ENCODE measurements at places on chromosomes 7 and 10.
A peak's percentile ranks its signal among the peaks of the same experiment; 100 is the strongest.

GRCh38 chr7:3980300-3980643 lies 679.2 kb downstream of the SDK1 start:
- DNase-seq: no peak

GRCh38 chr7:142391191-142391992 lies 133.5 kb upstream of the PRSS58 start:
- DNase-seq: no peak

- no peak for DNase-seq
Observed at GRCh38 chr10:18664841-18665478, 5.7 kb downstream of the ARL5B start.

GRCh38 chr10:56633876-56634452 lies 272.9 kb upstream of the ZWINT start:
- DNase-seq: no peak

- no peak for DNase-seq
Observed at GRCh38 chr7:135420786-135421185, 89.1 kb downstream of the CNOT4 start.

DNA sequence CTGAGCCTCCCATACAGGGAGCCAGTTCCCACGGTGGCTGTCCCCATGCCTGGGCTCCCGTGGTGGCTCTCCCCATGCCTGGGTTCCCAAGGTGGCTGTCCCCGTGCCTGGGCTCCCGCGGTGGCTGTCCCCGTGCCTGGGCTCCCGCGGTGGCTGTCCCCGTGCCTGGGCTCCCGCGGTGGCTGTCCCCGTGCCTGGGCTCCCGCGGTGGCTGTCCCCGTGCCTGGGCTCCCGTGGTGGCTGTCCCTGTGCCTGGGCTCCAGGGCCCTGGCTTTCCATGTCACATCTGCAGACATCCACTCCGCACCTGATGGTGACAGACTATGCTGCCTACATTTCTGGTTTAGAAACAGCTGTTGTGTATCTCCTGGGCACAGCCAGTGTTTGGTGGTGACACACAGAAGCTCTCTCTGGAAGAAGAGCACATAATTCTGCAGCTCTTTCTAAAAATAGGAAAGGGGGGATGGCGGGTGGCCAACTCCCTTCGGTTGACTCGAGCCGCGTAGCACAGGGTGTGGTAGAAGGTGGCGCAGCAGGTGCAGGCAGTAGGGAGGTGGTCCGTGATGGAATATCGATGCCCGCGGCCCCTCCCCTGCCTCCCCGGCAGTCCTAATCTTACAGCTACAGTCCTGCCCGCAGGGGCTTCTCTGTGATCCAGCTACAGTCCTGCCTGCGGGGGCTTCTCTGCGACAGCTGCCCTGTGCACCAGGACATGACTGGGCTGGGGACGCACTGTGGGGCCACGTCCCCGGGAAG lies 251.2 kb downstream of the DNAJB6 start:
- DNase-seq: no peak

DNA sequence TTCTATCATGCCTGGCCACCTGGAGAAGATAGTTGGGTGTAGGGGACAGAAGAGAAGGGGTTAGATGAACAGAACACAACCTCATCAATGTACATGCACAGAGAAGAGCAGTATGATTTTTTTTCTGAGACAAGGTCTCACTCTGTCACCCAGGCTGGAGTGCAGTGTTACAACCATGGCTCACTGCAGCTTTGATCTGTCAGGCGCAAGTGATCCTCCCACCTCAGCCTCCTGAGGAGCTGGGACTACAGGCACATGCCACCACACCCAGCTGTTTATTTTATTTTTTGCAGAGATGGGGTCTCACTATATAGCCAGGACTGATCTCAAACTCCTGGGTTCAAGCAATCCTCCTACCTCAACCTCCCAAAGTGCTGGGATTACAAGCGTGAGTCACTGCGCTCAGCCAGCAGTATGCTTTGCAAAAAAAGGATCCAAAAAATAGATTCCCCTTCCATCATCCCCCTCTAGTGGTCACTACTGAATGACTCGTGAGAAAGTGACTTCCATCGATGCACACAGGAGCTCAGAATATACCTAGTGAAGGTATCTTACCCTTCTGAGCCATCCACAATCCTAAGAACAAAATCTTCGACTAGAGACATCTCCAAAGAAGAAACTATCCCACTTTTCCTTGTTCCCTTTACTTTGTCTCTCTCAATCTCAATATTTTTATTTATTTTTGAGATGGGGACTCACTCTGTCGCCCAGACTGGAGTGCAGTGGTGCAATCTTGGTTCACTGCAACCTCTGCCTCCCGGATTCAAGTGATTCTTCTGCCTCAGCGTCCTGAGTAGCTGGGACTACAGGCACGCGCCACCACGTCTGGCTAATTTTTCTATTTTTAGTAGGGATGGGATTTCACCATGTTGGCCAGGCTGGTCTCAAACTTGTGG lies 21.0 kb downstream of the ZCWPW1 start:
- peak; percentile 87 for DNase-seq

- DNase-seq: no peak
Observed at GRCh38 chr7:104412911-104413310, 84.5 kb downstream of the LHFPL3 start.

GRCh38 chr7:15292138-15292537 lies 269.7 kb downstream of the AGMO start:
- DNase-seq: no peak

DNA sequence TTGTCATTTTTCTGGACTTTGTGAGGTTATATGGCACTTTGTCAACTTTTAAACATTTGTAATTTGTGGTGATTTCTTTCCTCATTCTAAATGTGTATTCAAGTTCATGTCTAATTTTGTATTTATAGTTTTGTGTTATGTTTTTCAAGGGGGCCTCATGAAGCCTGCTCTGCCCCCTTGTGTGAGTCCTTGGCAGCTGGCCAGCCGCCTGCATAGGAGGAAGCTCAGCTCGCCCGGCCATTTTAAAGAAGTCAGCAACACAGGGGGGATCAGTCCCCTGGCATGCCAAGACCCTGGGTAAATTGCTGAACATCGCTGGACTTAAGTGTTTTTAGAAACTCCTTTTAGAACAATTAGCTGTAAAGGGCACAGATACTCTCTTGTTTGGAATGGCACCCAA lies 123.0 kb downstream of the ANLN start:
- no peak for DNase-seq

- DNase-seq: no peak
Observed at GRCh38 chr7:91198371-91198770, 65.9 kb upstream of the FZD1 start.

- no peak for DNase-seq
Observed at GRCh38 chr7:107089627-107090026, 45.1 kb downstream of the PRKAR2B start.

GRCh38 chr10:70584909-70585544 lies 17.5 kb downstream of the PRF1 start:
- peak; percentile 79 for DNase-seq

DNA sequence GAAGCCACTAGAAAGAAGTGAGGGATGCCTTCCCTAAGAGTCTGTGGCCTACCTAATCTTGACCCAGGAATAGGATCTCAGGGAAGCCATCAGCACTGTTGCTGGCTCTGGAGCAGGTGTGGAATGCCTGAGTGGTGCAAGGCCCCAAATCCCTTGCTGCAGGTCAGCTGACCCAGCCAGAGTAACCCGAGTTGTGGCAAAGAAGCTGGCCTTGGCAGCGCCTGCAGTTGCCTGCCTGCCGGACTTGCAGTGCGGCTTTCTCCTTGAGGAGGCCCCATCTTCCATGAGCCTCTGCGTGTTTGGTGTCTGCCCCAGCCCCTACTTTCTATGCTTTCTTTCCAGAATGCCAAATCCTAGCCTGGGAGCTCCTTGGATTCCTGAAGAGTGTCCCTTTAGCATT lies 5.8 kb downstream of the KIAA1217 start:
- DNase-seq: no peak

DNA sequence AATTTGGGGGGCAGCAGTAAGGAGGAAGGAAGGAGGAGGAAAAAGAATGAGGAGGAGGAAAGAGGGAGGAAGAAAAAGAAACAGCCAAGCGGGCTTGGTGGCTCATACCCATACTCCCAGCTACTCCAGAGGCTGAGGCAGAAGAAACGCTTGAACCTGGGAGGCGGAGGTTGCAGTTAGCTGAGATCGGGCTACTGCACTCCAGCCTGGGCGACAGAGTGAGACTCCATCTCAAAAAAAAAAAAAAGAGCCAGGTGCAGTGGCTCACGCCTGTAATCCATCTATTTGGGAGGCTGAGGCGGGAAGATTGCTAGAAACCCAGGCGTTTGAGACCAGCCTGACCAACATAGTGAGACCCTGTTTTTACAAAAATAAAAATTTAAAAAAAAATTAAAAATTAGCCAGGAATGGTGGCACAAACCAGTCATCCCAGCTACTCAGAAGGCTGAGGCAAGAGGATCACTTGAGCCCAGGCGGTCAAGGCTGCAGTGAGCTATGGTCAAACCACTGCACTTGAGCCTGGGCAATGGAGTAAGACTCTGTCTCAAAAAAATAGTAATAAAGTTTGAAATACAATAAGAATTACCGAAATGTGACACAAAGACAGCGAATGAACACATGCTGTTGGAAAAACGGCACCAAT lies 14.1 kb upstream of the CRCP start:
- no peak for DNase-seq
